ENCODE measurements at places on chromosomes 12 and 14.

DNA sequence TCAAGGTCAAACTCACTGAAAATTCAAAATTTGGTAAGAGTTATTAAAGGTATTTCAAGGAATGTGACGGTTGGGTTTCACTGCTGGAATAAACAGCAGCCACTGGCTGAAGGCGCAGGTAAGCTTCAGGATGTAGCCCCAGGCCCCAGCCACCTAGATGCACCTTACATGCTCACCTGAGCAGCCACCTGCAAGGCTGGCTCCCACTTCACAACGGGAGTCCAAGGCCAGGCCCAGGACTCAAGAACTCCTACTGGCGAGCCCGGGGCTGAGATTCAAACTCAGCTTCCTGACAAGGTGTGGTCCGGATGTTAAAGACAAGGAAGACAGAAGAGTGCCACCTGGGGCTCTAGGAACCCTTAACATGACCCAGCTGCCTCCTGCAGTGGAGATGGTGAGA, 78.4 kb downstream of the ITPK1 start:
- no peak for DNase-seq

GRCh38 chr12:104083769-104084475, 19.6 kb downstream of the HCFC2 start:
- DNase-seq: no peak

DNA sequence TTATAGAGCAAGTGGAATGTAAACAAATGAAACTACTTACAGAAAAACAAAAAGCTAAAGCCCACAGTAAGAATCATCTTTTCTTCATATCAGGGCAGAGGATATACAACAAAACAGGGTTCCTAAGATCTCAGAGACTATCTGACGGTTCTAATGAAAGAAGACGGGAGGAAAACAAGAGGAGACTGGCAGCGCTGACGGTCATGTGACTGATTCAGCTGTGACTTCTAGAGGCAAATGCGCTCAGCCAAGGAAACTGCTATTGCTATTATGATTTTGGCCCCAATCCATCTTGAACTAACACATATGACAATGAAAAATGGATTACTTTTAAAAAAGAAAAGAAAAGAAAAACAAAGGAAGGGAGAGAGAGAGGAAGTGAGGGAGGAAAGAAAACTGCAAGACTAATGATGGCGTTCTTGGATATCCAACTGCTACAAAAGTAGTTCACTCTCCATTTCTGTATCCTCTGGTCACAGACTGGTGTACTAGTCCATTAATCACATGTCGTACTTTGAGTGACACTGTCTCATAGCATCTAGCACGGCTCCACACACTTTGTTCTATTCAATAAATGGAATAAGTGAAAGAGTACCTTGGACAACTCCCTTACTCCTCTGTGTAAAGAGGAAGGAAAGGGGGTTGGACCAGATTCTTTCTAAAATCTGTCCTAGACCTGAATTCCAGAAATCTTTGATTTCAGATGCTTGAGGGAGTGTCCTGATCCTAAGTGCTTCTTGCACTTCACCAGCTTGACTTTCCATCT, 119.3 kb downstream of the DAD1 start:
- DNase-seq: no peak

DNA sequence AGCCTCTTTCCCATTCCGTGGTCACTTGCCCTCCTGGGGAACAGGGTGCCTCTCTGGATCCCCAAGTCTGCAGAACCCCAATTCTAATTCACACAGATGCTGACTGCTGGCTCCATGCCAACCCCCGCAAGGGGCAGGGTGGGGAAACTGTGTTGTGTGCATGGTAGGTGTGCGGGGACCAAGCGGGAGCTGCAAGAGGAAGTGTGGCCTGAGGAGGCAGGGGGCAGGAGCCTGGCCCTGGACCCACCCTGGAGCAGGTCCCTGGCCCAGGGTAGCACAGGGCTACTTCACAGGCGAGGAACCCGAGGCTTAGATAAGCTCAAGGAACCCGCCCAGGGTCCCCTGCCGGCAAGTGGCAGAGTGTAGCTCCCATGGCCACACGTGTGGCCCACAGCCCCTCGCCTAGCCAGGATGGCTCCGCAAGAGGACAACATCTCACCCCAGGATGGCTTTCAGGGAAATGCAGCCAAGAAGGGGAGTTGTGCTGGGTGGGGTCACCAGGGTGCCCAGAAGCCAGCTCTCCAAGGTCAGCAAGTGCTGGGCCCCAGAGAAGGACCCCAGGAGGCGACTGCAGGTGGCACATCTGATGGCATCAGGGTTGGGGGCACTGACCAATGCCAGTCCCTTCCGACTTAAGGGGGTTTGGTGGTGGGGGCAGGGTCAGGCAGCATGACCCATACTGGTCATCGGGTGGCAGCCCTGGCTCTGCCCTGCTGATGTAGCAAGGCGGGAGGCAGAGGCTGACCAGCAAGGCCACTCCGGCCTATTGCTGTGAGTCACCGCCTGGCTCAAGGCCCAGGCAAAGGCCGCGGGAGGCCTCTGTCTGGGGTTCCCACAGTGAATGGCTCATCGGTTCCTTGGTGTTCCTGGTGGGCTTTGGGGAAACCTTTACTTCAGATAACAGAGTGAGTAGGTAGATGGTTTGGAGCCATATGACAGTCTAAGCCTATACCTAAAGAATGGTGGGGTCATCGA, 37.3 kb upstream of the EML1 start:
- no peak for DNase-seq

DNA sequence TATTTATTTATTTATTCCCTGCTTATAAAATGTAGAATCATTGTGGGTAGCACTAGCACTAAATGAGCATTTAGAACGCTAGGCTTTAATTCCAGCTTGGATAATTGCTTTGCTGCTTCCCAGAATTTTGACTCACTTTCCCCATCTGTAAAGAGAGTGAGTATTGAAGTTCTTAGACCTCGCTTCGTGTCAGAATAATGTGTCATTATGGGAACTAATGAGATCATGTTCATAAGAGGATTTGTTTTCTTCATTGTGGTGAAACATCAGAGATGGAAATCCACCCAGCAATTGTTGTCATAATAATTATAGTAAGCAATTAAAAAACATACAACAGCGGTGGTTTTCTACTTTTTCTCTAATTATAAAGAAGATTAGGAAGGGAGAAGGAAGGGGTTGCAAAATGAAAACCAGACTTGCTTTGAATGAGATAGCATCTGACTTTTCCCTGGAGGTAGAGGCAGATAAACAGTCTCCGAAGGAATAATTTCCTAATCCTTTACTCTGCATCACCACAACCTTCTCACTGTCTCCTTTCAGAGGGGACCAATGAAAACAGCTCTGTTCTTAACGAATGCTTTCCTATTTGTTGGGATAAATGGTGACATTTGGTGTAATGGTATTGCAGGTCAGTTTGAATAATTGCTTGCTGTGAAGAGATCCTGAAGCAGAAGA, 86.8 kb upstream of the ARHGAP5 start:
- DNase-seq: no peak

- DNase-seq: no peak
These were observed 117.2 kb upstream of the SSTR1 start for GRCh38 chr14:38090506-38090905.

Measured in activated CD4-positive, alpha-beta T cell treated with anti-CD3 and anti-CD28 coated beads, Interleukin-2, amount 50 U/mL, for 4 hours (primary cell).